Activated naive CD4-positive, alpha-beta T cell treated with anti-CD3 and anti-CD28 coated beads, Interleukin-2, amount 50 U/mL, for 16 hours (primary cell): ENCODE measurements at places on chromosomes 16 and 17.

DNA sequence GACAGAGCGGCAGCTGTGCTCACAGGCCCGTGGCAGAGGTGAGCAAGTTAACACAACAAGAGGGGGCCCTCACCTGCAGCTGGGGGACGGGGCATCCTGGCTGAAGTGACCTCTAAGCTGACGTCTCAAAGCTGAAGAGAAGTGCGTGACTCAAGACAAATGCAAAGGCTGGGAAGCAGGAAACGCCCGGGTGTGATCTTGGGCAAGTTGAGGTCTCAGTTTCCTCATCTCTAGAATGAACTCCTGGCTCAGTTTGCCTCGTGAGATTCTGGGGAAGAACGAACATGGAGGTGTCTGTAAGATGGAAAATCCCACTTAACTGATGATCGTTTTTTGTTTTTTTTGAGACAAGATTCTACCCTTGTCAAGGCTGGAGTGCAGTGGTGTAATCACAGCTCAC lies 40.1 kb upstream of the C1QL1 start:
- DNase-seq = no peak

- no peak for DNase-seq
Observed at GRCh38 chr16:1859650-1860049, 12.3 kb downstream of the MEIOB start.

- DNase-seq = no peak
Observed at GRCh38 chr16:31074814-31075183, 577 bp downstream of the ZNF646 start.

- peak; percentile 68 for DNase-seq
Observed at GRCh38 chr17:79997011-79997660, 38.5 kb downstream of the TBC1D16 start.

DNA sequence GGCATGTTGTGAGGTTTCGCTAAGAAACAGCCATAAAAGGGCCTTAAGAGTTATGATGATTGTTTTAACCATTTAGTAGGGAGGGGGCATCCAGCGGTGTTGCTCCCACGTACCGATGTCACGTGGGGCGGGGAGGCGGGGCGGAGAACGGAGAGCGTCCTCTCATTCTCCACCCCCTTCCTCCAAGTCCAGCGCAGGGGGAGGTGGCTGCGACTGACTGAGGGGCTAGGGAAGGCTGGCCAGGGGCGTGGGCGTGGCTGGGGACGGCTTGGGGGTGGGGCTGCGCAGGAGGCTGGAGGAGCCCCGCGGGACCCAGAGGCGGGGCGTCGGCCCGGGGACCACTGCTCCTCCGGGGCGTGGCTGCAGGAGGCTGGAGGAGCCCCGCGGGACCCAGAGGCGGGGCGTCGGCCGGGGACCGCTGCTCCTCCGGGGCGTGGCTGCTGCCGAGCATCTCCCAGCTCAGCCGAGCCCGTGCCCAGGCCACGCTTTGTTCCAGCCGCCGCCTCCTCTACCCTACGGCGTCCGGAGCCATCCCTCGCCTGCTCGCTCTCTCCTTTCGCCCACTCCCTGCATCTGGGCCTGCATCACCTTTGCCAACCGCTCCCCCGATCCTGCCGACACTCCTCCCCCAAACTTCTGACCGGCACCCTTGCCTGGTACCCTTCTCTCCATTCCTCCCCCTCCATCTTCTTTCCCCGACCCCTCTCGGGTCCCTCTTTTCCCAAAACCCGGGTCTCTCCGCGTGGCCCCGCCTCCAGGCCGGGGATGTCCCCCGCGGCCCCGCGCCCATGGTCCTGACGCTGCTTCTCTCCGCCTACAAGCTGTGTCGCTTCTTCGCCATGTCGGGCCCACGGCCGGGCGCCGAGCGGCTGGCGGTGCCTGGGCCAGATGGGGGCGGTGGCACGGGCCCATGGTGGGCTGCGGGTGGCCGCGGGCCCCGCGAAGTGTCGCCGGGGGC lies at the start of gene SARM1:
SARM1 (plus strand) TSS at position 450 of the 958 bp plus-strand sequence; CDS start at position 789, 339 bp downstream.
- DNase-seq = peak; percentile 86

- DNase-seq = no peak
Observed at GRCh38 chr16:84774810-84775209, 45.0 kb upstream of the CRISPLD2 start.

- no peak for DNase-seq
Observed at GRCh38 chr17:59167571-59168001, 12.0 kb downstream of the PRR11 start.

DNA sequence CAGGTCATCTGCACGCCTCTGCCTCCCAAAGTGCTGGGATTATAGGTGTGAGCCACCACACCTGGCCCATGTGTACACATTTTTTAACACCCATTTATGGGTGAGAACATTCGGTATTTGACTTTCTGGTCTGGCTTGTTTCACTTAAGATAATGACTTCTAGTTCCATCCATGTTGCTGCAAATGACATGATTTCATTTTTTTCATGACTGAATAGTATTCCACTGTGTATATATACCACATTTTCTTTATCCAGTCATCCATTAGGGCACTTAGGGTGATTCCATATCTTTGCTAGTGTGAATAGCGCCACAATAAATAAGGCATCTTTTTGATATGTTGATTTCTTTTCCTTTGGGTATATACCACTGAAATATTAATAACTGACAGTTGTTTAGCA lies 5.6 kb downstream of the ALOX12B start:
- DNase-seq = no peak
